IMR-90 (cell line): ENCODE measurements at places on chromosomes 7 and 10. TPM values are rescaled to one million over a fixed set of nuclear protein-coding genes. Genes with fewer than 3 reads are reported as not detected.

DNA sequence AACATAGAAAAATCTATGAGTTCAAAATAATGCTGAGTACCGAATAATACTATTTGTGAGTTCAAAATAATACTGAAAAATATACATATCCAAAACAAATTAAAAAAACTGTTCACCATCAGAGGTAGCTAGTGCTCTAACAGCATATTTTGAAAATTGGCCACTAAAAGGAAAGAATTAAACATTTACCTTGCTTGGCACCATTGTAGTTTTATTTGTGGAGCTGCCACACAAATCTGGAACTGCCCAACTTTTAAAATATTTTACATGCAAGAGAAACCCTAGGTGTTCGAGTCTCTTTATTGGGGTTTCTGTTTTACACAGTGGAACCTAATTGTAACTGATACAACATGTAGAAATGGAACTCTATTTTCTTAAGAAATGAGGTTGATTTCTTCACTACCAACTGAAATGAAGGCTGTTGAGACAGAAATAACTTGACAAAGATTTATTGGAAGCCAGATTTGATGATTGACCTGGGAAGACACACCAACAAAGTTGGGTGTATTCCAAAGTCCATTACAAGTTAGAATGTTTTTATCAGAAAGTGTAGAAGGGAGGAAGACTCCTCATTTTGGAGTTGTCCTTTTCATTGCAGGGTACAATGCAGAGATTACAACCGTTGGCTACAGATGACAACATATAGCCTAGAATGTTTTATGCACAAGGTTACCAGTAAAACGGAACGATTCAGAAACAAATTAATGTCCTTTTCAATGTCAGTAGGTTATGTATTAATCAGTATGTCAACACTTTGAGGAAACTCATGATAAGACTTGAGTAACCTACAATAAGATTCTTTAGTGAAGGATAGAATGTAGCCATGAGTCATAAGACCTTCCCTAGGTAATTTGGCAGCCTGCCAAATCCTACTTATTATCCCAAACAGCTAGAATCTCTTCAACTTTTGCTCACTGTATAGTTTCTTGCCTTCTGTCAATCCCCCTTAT, 73.8 kb upstream of the PAPSS2 start:
- H3K4me3 ChIP-seq, result no peak overlapping the region
- no peaks in the 10 kb centered on the region for H3K36me3 ChIP-seq
- DNase-seq, result peak; percentile 58
- H3K27me3 ChIP-seq, result no peaks in the 10 kb centered on the region

GRCh38 chr7:37817996-37818720, 30.2 kb upstream of the NME8 start:
- no peaks in the 10 kb centered on the region for H3K36me3 ChIP-seq
- H3K27me3 ChIP-seq, result no peaks in the 10 kb centered on the region
- H3K4me1 ChIP-seq, result no peaks in the 10 kb centered on the region
- H3K27ac ChIP-seq, result no peak overlapping the region
- no peak for DNase-seq

GRCh38 chr7:11749629-11750028, 82.4 kb downstream of the THSD7A start:
- H3K27ac ChIP-seq, result no peak overlapping the region
- no peak for DNase-seq
- H3K4me3 ChIP-seq, result no peak overlapping the region

GRCh38 chr7:10888861-10889260, 84.8 kb upstream of the PHF14 start:
- no peak overlapping the region for H3K4me3 ChIP-seq
- H3K4me1 ChIP-seq, result no peaks in the 10 kb centered on the region
- H3K27ac ChIP-seq, result no peak overlapping the region
- H3K27me3 ChIP-seq, result no peaks in the 10 kb centered on the region
- no peaks in the 10 kb centered on the region for H3K36me3 ChIP-seq

Gene CYTH3
- 34.5 and 34.8 TPM in 2 replicates for polyA plus RNA-seq

Gene ANKRD30A
- not detected in 2 replicates for polyA plus RNA-seq
